ENCODE measurements at places on chromosomes 12 and 14.

DNA sequence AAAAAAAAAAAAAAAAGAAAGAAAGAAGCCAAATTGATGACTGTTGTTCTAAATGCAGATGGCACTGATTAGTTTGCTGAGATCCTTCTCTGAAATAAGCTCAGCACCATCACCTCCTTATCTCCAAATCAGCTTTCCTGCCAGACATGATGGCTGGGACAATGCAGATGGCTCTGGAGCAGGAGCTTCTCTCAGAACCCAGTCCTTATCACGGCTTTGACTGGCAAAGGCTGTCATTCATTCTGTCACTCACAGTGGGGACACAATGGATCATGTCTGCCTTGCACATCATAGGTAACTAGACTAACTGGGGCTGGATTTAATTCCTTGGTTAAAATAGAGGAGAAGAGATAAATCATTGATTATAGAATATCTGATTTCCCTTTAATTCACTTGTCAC, 146.3 kb downstream of the PDZRN4 start:
- DNase-seq: no peak

GRCh38 chr14:78933948-78934524, 763.9 kb downstream of the NRXN3 start:
- no peak for DNase-seq

GRCh38 chr12:117412465-117413188, 51.2 kb upstream of the NOS1 start:
- no peak for DNase-seq

GRCh38 chr12:63079791-63080502, 71.1 kb downstream of the AVPR1A start:
- DNase-seq: no peak

DNA sequence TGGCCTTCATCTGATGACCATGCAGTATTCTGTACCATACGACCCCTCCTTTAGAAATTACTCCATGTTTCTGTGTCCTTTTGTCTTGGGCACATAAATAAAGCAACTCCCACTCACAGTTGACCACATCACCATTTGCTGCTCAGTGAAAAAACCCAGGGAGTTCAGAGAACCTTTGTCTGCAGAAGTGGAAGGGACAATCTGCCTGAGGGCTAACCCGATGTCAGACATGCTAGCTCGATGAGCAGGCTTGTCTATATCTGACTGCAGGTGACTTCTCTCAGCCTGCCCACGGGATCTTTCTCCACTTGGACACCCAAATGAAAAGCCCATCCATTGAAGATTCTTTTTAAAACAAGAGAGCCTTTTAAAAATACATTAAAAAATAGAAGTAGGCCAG, 45.7 kb upstream of the GRIP1 start:
- no peak for DNase-seq

- DNase-seq: no peak
Observed at GRCh38 chr14:102965282-102965681, 42.8 kb downstream of the AMN start.

DNA sequence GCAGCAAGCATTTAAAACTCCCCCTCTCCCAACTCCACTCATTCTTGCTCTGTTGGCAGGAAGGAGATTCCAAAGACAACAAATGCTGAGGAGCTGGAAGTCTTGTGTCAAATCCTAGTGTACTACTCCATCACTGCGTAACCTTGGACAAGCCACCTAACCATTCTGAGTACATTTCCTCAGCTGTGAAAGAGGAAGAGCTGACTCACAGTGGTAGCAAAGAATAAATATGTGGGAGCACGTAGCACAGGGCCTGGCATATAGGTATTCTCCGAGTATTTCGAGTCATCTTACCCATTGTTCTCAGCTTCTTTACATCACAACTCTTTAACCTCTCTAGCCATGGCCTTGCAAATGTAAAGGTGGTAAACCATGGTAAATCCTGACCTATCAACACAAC, 28.7 kb downstream of the EGLN3 start:
- DNase-seq: no peak

DNA sequence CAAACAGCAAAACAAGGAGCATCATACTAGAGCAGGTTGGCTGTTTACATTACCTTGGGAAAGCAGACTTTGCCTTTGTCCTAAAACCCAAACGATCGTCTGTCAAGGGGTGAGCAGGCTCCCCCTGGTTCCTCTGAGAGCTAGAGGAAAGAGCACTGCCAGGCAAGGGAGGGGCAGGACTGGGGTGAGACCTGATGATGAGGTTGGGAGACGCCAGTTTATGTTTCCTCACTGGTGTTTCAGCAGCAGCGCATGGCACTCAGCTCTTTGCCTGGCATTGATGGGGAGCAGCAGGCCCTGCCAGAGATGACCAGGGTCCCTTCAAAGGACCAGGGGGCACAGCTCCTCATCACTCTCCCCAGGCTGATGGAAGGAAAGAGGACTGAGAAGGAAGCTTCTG, 7.9 kb upstream of the KRT2 start:
- no peak for DNase-seq

GRCh38 chr12:67208281-67209067, 60.7 kb upstream of the CAND1 start:
- DNase-seq: no peak

DNA sequence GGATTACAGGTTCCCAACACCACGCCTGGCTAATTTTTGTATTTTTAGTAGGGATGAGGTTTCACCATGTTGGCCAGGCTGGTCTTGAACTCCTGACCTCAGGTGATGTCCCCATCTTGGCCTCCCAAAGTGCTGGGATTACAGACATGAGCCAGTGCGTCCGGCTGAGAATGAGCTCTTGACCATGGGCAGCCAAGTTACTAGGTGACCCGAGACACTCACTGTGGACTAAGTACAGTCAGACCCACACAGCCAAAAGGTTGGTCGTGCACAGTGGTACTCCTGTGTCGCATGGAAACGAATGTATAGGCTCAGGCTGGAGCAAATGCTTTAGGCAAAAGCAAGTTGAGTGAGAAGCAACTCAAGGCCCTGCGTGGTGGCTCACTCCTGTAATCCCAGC, 21.0 kb downstream of the DLK1 start:
- DNase-seq: no peak

DNA sequence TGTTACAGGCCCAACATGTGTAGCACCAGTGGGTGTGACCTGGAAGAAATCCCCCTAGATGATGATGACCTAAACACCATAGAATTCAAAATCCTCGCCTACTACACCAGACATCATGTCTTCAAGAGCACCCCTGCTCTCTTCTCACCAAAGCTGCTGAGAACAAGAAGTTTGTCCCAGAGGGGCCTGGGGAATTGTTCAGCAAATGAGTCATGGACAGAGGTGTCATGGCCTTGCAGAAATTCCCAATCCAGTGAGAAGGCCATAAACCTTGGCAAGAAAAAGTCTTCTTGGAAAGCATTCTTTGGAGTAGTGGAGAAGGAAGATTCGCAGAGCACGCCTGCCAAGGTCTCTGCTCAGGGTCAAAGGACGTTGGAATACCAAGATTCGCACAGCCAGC, 8.6 kb downstream of the BCL2L14 start:
- DNase-seq: no peak

GRCh38 chr12:69101505-69101904, 137.9 kb upstream of the CPSF6 start:
- no peak for DNase-seq

DNA sequence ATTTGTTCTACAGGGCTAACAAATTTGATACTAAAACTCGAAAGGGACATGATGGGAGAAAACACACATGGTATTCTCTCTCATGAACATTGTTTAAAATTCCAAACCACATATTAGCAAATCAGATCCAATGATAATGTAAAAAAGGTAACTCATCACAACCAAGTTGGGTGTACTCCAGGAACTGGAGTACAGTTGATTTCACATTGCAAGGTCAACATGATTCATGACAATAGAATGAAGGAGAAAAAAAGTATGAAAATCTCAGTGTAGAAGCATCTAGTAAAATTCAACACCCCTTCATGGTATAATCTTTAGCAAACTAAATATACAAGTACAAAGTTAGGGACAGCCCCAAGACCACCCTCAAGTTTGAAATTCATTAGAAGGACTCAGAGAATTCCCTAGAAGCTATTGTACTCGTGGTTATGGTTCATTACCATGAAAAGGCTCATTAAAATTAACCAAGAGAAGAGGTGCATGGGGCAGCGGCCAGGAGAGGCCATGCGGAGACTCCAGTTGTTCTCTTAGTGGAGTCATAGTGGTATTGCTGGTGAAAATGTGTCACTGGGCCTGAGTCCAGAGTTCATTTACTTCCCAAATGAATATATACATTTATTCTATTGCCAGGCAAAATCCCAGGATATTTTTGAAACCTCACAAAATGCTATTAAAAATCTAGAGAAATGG, 3.1 kb upstream of the CDCA4 start:
- DNase-seq: no peak
